ENCODE measurements at places on chromosomes 1 and 21. TPM values are rescaled to one million over a fixed set of nuclear protein-coding genes. Genes with fewer than 3 reads are reported as not detected.
A peak's percentile ranks its signal among the peaks of the same experiment; 100 is the strongest.

- DNase-seq, result no peak
These were observed 13.9 kb upstream of the ASAP3 start for GRCh38 chr1:23497777-23498439.

- DNase-seq, result no peak
These were observed 8.7 kb upstream of the ECE1 start for GRCh38 chr1:21298981-21299391.

GRCh38 chr1:8182034-8182761, 135.7 kb upstream of the SLC45A1 start:
- DNase-seq, result no peak

The WNT9A gene
- 0.04 TPM for total RNA-seq

DNA sequence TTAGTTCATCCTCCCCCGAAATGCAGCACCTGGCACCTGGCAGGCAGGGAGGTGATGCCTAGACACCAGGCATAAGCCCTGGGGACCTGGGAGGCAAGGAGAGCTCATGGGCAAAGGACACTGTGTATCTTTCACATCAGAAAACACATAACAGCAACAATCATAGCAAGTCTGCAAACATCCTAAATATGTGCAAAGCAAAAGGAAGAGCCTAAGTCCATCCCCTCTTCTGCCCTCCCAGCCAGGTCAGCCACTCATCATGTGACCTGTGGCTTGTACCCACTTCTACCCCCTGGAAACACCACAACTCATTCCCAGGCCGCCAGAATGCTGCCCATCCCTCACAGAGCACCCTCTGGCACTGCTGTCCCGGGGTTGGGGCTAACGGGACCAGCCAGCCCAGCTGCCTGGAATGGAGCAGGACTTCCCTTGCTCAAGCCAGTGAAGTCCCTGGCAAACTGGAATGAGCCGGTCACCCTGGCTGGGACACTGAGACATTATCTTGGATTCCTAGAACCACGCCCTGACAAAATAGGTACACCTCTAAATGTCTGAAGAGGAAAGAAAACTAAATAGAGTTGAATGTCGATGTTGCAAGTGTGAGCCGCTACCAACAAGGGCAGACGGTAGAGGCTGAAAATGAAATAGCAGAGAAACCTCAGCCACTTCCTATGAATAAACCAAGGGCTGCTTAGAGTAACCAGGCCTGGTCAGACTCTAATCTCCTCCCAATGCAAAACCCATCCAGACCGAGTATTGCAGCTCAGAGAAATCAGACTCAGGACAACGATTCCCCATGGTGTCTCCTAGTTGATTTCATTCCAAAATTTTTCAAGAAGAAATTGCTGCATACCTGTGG, 29.4 kb downstream of the TMPRSS2 start:
- no peak for DNase-seq

- no peak for DNase-seq
These were observed 635 bp upstream of the MMEL1 start for GRCh38 chr1:2633366-2633935.

DNA sequence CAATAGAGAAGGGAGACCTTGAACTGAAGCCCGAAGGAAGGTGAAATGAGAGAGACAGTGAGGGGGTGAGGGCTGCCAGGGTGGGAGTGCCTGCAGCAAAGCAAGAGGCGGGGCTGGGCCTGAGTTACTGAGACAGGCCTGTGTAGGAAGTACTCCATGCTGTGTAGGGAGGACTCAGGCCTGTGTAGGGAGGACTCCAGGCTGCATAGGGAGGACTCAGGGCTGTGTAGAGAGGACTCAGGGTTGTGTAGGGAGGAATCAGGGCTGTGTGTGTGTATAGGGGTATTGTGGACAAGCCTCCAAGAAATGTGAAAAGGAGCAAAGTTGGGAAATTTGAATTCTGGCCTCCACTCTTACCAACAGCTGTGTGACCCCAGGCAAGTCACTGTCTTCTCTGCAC, 133.8 kb upstream of the CACNA1E start:
- no peak for DNase-seq

DNA sequence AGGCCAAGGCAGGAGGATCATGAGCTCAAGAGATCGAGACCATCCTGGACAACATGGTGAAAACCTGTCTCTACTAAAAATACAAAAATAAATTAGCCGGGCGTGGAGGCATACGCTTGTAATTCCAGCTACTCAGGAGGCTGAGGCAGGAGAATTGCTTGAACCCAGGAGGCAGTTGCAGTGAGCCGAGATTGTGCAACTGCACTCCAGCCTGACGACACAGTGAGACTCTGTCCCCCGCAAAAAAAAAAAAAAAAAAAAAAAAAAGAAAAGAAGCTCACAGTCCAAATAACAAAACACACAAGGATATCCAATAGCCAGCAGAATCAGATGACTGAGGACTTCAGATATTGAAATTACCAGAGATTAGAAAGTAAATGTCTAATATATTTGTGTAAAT, 11.8 kb downstream of the AHCTF1 start:
- DNase-seq, result no peak

DNA sequence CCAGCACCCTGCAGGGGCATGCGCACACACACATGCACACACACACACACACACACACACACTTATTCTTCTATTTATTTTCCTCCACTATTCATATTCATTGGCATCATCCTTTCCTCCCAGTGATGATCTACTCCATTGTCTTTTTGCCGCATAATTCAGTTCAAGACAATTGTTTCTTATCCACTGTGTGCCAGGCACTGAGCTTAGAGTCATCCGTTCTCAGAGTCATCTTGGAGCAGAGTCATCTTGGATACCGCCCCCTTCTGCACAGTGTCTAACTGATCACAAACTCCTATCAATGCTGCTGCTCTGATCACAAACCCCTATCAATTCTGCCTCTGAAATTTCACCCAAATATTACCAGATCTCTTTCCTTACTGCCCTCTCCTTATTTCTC, 102.8 kb upstream of the PROX1 start:
- no peak for DNase-seq

DNA sequence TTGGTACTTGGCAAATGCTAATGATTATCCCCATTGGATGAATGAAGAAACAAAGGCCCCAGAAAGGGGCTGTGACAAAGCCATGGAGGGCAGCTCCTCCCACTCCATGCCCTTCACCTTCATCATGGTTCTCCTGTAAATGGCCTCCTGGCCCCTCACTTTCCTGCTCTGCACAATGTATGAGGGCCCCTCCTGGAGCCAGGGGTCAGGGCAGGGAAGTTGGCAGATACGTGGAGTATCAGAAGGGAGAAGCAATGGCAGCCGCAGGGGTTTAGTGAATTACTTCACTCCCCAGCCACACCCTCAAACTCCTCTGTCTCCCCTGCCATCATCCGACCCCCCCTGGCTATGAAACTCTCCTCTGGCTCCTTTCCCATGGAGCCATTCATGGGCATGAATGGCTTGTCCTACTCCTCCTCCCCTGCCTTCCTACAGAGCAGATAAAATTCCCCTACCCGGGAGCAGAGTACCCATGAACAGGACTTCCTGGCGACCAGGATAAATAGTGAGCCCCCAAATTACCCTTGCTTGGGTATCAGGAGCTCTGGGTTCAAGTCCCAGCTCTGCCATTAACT, 86.3 kb downstream of the CAMK2N1 start:
- DNase-seq, result no peak

- no peak for DNase-seq
These were observed 513 bp upstream of the HHAT start for GRCh38 chr1:210328032-210328745.

DNA sequence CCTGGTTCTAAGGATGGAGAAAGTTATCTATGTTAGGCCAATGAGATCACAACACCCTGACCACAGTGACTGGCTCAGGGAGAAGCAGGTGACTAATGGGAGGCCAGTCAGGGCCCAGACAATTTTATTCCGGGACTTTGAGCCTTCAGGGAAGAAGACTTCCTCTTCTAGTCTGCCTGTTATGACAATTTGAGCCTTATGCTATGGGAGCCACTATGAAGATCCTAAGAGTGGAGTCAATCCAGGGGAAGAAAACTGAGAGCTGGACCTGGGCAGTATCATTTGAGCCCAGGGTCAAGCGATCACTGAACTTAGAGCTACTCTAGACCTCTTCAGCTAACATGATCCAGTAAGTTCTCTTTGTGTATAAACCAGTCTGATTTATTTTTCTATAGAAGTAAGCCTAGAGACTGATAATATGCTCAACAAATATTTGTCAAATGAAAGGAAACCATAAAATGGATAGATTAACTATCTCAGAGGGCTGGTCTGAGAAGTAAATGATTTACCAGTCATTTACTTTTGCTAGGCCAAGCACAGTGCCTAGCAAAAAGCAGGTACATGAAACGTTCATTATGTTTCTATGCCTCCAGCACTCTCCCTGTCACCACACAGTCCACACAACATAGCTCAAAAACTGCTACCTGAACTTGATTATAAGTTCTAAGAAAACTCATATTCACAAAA, 4.2 kb upstream of the C1orf141 start:
- peak; percentile 17 for DNase-seq

DNA sequence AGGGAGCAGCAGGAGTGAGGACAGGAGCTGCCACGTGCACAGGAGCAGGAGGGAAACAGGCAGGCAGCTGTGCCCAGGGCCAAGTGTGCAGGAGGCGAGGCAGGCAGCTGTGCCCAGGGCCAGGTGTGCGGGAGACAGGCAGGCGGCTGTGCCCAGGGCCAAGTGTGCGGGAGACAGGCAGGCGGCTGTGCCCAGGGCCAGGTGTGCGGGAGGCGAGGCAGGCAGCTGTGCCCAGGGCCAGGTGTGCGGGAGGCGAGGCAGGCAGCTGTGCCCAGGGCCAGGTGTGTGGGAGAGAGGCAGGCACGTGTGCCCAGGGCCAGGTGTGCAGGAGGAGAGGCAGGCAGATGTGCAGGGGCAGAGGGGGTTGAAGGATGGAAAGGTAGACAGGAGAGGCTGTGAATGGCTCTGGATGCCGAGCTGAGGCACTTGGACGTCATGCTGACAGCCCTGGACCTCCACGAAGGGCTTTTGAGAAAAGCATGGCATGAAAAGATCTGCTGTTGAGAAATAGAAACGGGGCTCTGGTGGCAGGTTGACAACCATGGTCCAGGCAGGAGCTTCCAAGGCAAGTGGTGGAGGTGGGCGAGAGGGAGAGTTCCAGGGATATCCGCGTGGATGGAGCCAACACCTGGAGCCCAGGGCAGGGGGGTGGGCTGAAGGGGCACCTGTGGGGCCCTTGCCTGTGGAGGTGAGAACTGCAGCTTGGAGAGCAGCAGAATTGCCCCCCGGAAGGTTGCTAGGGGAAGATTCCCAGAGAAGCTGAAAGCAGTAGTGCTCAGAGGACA, 19.1 kb upstream of the NPHP4 start:
- DNase-seq, result no peak

DNA sequence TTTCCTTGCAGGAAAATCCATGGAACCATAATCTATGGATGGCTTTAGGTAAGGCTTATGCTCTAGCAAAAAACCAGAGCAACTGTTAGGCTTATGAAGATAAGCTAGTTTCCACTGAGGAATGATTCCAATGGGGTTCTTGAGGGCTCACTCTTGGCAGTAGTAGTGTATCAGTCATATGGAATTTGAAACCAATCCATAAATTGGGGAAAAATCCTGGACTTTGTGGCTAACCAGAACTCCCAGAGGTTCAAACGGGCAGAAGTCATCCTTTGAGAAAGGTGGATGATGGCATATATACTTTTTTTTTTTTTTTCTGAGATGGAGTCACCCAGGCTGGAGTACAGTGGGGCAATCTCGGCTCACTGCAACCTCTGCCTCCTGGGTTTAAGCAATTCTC, 54.2 kb upstream of the ATF3 start:
- no peak for DNase-seq

The OPRD1 gene
- total RNA-seq, result 0.02 TPM

- no peak for DNase-seq
These were observed 45.7 kb downstream of the RAP1GAP start for GRCh38 chr1:21623410-21623961.

- DNase-seq, result peak; percentile 35
These were observed 182.6 kb downstream of the VAV3 start for GRCh38 chr1:107782217-107782845.

The PLPPR4 gene
- not detected for total RNA-seq

DNA sequence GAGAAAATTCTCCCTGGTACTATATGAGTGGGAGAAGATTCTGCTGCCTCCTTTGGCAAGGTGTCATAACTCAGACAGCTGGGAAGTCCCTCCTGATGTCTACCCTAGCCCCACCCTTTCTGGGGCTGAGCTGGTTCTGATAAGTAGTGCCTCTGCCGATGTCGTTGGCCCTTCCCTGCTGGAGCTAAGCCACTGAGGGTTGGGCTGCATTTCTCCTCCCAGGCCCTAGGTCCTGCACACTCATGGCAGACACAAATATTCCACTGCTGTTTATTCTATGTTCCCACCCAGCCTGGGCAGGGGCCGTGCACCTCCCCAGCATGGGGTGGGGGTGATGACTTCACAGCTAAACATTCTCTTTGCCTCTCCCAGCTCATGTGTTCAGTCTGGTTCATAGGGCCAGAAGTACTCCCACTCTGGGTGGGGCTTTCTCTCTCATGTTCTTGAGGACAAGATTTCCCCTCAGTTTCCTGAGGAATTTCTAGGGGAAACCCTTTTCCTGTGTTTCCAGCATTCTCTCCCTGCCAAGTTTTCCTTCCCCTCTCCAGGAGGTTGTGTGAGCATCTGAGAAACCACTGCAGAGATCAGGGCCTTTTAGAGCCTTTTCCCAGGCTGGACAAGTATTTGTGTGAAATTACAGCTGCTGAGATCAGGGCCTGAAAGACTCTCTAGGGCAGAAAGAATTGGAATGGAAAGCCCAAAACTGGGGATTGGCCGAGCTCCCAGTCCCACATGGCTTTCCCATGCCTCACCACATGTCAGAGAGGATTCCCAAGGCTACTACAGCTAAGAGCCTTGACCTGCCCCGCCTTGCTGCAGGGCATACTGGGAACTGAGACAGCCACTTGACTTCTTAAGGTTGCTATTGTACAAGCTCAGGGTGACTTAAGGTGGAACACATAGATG, 66.2 kb downstream of the ATP2B4 start:
- DNase-seq, result peak; percentile 86

The CYP4A22 gene
- 0.07 TPM for total RNA-seq

- no peak for DNase-seq
These were observed 43.6 kb downstream of the TBX15 start for GRCh38 chr1:118944546-118944945.

The PDE4B gene
- 0.07 TPM for total RNA-seq

DNA sequence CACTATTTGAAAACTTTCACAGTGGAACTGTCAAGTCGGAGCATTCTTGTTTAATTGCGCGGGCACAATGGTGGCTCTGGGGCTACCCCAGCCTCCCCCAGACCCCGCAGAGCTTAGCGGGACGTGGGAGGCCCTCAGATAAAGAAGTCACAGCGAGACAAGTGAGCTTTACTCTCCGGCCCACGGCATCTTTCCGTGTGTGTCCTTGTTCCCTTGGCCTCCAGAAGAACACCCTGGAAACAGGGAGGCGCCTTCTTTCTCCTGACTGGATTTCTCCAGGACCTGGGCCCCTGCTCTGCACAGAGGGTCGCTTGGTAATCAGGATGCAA, 382.8 kb downstream of the RRAGC start:
- DNase-seq, result no peak

The FCGR3B gene
- 0.49 TPM for total RNA-seq

- no peak for DNase-seq
These were observed 66.4 kb downstream of the ANKRD13C start for GRCh38 chr1:70288166-70288565.

All from K562 (cell line).